Activated CD4-positive, alpha-beta T cell treated with anti-CD3 and anti-CD28 coated beads for 36 hours (primary cell): ENCODE measurements at places on chromosomes 1 and 21. TPM values are rescaled to one million over a fixed set of nuclear protein-coding genes. Genes with fewer than 3 reads are reported as not detected.

DNA sequence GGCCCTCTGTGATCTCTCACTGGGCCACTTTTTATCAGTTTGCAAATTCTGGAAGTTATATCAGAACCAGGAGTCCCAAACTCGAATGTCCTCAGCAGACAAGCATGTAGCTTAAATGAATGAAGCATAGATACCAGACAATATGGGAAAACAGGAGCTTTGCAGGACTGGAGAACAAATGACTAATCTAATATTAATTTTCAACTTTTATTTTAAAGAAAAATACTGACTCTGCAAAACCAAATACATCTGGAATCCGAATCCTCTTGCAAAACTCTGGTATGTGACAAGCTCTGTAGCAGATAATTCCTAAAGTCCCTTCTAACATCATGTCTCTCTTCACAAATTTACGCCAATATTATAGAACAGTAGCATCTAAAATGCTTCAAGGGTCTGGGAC lies 427.4 kb downstream of the TTLL7 start:
- DNase-seq, result no peak

DNA sequence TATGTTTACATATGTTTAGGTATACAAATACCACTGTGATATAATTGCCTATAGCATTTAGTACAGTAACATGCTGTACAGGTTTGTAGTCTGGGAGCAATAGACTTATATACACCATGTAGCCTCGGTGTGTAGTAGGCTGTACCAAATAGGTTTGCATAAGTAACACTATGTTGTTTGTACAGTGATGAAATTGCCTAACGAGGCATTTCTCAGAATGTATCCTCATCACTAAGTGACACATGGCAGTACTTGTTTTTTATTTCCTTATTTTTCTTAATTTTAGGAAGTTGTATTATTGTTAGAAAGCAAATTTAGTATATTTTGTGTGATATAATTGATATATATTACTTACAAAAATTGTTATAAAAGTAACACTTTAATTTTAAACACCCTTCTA lies 840.9 kb downstream of the LTN1 start:
- no peak for DNase-seq

DNA sequence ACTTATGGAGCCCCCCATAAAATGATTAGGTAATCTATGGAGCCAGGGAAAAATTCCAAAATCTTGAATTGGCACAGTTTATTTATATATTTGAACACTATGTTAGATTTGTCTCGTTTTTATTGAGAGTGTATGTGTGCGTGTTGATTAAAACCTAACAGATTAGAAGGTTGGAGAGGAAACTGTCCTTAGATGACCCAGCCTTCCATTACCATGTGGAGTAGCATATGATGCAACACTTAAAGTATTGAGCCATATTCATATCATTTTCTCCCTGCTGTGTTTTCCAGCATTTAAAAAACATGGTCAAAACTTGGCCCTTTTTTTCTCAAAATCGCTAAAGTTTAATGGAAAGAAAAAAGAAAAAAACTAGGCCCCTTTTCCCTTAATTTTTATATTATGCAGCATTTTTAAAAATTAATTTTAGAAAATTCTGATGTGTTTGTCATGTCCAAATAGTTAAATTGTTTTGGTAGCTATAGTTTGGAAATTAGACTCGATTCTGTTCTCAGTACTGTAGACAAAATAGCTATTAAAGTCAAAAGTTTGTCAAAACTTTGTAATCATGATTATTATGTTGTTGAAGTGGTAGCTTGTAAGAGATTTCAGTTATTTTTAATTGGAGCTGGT lies 2.3 kb downstream of the LRRC8D start:
- DNase-seq, result no peak

DNA sequence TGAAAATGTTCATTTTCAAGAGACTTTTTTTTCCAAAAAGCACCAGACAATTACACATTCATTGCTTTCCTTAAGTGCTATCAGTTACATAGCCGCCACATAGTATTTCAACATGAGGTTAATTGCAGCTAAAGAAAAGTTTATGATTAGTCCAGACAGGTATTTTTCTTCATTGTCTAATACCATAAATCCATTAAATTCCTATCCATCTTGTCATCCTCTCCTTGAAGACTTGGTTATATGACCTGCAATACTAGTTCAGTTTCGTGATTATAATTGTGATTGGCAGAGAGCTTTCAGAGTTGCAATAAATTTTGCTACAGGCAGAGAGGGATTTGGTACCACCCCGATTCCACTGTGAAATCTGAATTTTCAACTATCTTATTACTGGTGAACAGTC lies 437.7 kb downstream of the GPATCH2 start:
- DNase-seq, result no peak

- DNase-seq, result no peak
Measured at GRCh38 chr1:66355756-66356155, 178.2 kb upstream of the SGIP1 start.

The TTC39A gene
- total RNA-seq, result not detected

The SRM gene
- total RNA-seq, result 180 TPM

The FCRLA gene
- total RNA-seq, result not detected

The SERTAD4 gene
- total RNA-seq, result not detected

The KRTAP8-1 gene
- total RNA-seq, result not detected

The PKLR gene
- total RNA-seq, result not detected

The CRB1 gene
- total RNA-seq, result 0.09 TPM
